Activated CD8-positive, alpha-beta T cell treated with anti-CD3 and anti-CD28 coated beads, Interleukin-2, amount 10 ng/mL, durations not matched to agents 7 days and 5 days (primary cell): ENCODE measurements at places on chromosomes 1 and 21.

DNA sequence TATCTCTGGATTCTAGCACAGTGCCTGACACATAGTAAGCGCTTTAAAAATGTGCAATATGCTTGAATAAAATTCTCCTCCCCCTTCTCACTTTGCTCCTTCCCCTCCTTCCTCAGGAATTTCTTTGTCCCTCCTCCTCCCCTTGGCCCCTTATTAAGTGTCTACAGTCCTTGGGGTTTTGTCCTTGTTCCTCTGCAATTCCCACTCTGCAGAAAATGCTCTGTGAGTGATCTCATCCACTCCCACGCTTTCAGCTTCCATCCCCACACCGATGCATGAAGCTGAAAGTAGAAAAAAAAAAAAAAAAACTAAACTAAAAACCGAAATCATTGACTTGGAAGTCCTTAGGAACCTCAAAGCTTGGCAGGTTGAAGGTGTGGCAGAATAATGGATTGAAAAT is 273.6 kb downstream of the RRAGC start:
- peaks cover 14% of the 10 kb centered on the region for H3K4me1 ChIP-seq
- H3K27ac ChIP-seq: no peak overlapping the region
- H3K36me3 ChIP-seq: no peaks in the 10 kb centered on the region
- no peak for DNase-seq
- H3K27me3 ChIP-seq: peaks cover 42% of the 10 kb centered on the region

DNA sequence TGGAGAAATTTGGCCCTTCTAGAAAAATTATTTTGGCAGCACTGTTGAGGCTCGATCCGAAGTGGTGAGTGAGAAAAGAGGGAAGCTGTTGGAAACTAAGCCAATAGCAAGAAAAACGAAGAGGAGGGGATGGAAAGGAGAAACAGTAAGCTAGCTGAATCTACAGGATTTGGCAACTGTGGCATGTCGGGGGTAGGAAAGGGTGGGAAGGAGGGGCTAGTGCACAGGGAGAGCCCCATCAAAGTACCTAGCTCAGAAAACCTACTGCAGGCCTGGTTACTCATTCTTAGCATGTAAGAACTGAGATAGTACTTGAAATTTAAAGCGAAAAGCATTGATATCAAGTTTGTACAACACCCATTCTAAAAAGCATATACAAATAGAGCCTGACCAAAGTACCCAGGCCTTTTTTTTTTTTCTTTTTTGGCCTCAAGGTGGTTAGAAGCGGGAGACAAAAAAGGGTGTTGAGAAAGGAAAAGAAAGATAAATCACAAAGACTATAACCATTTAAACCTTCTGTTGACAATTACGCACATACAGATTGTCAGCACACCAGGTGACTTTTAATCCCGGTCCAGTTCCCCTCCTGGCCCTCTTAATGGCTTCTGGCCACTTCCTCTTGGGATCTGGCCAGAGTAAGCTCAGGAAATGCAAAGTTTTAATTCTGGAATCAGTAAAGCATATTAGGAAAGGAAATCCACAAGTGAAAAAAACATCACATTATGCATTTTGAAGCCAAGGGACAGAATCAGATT is 50.4 kb downstream of the SLC16A1 start:
- H3K4me3 ChIP-seq: no peak overlapping the region
- H3K36me3 ChIP-seq: no peaks in the 10 kb centered on the region
- peaks cover 16% of the 10 kb centered on the region for H3K4me1 ChIP-seq
- DNase-seq: no peak
- H3K27ac ChIP-seq: no peak overlapping the region

GRCh38 chr1:161206411-161207140 is 4.4 kb downstream of the NDUFS2 start:
- H3K27me3 ChIP-seq: no peaks in the 10 kb centered on the region
- peaks cover 67% of the 10 kb centered on the region for H3K36me3 ChIP-seq
- DNase-seq: no peak
- peaks cover 59% of the 10 kb centered on the region for H3K4me1 ChIP-seq
- H3K4me3 ChIP-seq: no peak overlapping the region
- H3K27ac ChIP-seq: peak overlapping the region; percentile 67

DNA sequence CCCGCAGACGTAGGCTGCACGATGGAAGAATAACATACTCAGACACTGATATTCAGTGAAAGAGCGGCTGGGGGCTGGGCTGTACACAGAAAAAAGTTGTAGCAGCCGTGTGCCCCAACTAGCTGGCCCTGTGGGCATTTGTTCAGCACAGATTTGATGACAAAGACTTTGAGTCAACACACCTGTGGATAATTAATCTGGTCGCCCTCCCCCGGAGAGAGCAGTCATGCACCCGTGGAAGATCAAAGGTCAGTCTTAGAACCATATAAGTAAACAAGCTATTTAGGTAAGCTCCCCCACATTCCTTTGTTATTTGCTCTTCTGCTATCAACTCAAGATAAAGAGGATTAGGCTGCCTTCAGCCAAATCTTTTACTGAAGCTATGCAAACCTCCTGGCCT is 148.4 kb upstream of the HMCN1 start:
- no peaks in the 10 kb centered on the region for H3K27me3 ChIP-seq
- H3K4me1 ChIP-seq: no peaks in the 10 kb centered on the region
- peaks cover 9% of the 10 kb centered on the region for H3K36me3 ChIP-seq
- DNase-seq: no peak
- H3K27ac ChIP-seq: no peak overlapping the region

DNA sequence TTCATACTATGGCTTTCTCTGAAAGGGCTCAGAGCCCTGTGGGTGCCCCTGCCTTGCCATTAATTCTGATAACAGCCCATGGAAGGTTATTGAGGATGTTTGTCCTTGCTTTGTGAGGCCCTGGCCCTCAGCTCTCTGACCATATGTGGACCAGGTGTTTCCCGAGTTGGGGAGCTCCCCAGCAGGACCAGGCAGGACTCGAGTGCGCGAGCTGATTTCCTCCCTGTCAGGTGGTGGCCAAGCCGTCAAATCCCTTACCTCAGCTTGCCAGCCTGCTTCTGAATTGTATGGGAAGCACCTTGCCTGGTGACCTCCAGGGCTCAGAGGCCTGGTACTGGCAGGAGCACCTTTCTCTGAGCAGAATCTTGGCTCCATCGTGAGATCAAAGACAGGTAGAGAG is 17.9 kb upstream of the SDE2 start:
- no peak for DNase-seq
- H3K36me3 ChIP-seq: no peaks in the 10 kb centered on the region
- H3K4me1 ChIP-seq: no peaks in the 10 kb centered on the region

GRCh38 chr21:38289705-38290485 is 33.1 kb downstream of the KCNJ15 start:
- H3K36me3 ChIP-seq: no peaks in the 10 kb centered on the region
- no peaks in the 10 kb centered on the region for H3K27me3 ChIP-seq
- no peak overlapping the region for H3K4me3 ChIP-seq
- H3K27ac ChIP-seq: no peak overlapping the region
- no peaks in the 10 kb centered on the region for H3K4me1 ChIP-seq
- DNase-seq: no peak

GRCh38 chr1:148318904-148319242 is 164.2 kb downstream of the PPIAL4G start:
- no peak for DNase-seq
- peak overlapping the region; percentile 84 for H3K27ac ChIP-seq
- peak overlapping the region; percentile 79 for H3K4me3 ChIP-seq
- H3K4me1 ChIP-seq: peaks cover 41% of the 10 kb centered on the region
- peaks cover 59% of the 10 kb centered on the region for H3K27me3 ChIP-seq
- no peaks in the 10 kb centered on the region for H3K36me3 ChIP-seq

GRCh38 chr1:30732277-30732996 is 9.1 kb upstream of the MATN1 start:
- H3K27ac ChIP-seq: peak overlapping the region; percentile 58
- peaks cover 31% of the 10 kb centered on the region for H3K4me1 ChIP-seq
- DNase-seq: no peak
- peaks cover 50% of the 10 kb centered on the region for H3K36me3 ChIP-seq
- H3K4me3 ChIP-seq: no peak overlapping the region

GRCh38 chr1:99551812-99552614 is 93.9 kb upstream of the PALMD start:
- DNase-seq: no peak
- no peaks in the 10 kb centered on the region for H3K4me1 ChIP-seq

DNA sequence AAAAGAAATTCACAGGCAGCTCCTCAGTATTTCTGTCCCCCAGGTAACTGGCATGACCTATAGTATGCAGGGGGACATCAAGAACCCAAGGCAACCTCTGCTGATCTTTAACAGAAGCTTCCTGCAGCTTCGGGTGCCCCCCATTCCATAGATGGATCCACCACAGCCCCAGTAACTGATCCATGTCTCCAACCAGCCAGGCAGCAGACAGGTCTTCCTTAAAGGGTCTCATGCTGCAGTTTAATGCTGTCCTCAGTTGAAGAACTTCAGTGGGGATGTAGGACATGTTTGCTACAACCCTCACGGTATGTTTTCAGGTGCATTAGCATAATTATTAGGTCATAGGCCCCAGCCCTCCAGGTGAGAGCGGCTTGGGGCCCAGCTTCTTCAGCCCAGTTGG is 90.9 kb upstream of the OLIG2 start:
- peaks cover 10% of the 10 kb centered on the region for H3K36me3 ChIP-seq
- H3K4me1 ChIP-seq: peaks cover 34% of the 10 kb centered on the region
- no peaks in the 10 kb centered on the region for H3K27me3 ChIP-seq
- H3K4me3 ChIP-seq: no peak overlapping the region

DNA sequence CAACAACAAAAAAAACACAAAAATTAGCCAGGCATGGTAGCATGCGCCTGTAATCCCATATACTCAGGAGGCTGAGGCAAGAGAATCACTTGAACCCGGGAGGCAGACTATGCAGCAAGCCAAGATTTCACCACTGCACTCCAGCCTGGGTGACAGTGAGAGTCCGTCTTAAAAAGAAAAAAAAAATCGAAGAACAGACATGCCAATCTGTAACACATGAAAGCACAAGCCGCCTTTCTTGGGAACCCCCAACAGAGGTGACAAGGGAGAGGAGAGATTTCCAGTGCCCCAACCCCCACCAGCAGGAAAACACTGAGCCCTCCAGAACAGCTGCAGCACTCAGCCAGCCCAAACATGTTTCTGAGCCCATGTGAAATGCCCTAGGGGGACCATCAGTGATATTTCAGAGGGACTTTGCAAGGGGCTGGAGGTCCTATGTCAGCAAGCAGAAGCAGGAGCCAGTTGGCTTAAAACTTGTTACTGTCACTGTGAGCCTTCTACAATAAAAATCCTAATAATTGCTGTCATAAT is 14.2 kb upstream of the EFNA1 start:
- no peak for DNase-seq
- H3K36me3 ChIP-seq: no peaks in the 10 kb centered on the region
- H3K4me3 ChIP-seq: no peak overlapping the region
- H3K4me1 ChIP-seq: no peaks in the 10 kb centered on the region
- H3K27me3 ChIP-seq: peaks cover 9% of the 10 kb centered on the region

DNA sequence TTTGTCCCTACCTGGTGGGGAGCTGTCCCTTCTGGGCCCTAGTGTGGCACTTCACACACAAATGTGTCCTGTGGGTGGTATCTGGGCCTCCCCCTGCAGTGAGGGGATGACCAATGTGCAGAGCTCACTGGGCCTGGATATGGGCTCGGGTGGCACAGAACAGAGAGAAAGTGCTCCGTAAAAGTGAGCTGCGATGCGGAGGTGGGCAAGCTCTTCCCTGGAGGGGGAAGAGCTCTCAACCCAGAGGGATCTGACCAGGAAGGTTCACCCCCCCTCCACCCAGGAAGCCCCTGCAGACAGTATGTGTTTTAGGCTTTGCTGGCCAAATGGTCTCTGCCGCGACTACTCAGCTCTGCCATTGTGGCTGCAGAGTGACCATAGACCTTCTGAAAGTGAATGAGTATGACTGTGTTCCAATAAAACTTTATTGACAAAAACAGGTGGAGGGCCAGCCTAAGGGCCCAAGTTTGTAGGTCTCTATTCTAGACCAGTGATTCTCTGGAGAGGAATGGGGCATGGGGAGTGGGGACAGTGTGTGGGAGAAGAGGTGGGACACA is 8.6 kb upstream of the ITGB2 start:
- DNase-seq: no peak
- peaks cover 75% of the 10 kb centered on the region for H3K4me1 ChIP-seq
- peak overlapping the region; percentile 44 for H3K4me3 ChIP-seq
- H3K27me3 ChIP-seq: no peaks in the 10 kb centered on the region
- peaks cover 9% of the 10 kb centered on the region for H3K36me3 ChIP-seq

DNA sequence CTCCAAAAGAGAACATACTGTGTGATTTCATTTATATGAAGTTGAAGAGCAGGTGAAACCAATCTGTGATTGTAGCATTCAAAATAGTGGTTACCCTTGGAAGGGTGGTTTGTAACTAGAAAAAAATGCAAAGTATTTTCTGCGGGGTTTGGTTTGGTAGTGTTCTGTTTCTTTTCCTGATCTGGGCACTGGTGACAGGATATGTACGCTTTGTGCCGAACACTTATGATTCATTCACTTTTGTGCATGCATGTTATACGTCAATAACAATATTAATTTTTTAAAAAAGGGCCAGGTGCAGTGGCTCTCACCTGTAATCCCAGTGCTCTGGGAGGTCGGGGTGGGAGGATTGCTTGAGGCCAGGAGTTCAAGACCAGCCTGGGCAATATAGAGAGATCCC is 63.8 kb downstream of the CD34 start:
- no peaks in the 10 kb centered on the region for H3K27me3 ChIP-seq
- peaks cover 30% of the 10 kb centered on the region for H3K36me3 ChIP-seq
- DNase-seq: no peak
- no peak overlapping the region for H3K27ac ChIP-seq
- H3K4me1 ChIP-seq: peaks cover 33% of the 10 kb centered on the region

DNA sequence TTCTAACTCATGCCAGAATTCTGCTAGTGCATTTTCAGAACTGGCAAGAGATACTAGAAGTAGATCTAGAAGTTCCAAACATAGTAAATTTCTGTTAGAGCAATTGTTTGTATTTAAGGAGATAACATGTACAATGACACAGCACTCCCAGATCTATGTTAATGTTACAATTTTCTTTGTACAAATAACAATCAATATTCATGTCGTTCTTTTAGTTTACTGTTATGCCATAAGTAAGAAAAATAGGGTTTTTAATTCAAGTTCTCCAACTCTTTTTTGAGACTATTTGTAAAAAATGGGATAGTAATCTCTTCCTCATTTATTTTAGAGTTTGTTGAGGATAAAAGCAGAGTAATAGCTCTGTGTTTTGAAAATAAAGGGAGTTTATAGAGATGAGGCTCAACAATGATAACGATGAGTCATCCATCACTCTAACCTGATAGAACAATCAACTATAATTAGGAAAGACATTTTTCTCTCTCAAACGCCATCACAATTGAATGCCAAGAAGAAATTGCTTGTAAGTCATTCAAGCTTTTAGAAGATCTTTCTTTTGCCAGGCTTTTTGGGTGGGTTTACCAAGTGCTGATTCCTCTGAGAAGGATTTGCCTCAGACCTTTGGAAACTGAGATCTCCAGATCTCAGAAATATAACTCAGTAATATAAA is 638 bp downstream of the CD84 start:
- H3K36me3 ChIP-seq: peaks cover 20% of the 10 kb centered on the region
- peak overlapping the region; percentile 86 for H3K4me3 ChIP-seq
